Skin of body (tissue), 3 donors: ENCODE measurements at places on chromosomes 16 and 17. TPM values are rescaled to one million over a fixed set of nuclear protein-coding genes. Genes with fewer than 3 reads are reported as not detected.

CCDC92B gene
- total RNA-seq, result 0.10 TPM

MSRB1 gene
- 9.2 TPM for total RNA-seq

CD7 gene
- 0.30 TPM for total RNA-seq

LITAFD gene
- total RNA-seq, result not detected

TAOK1 gene
- total RNA-seq, result 57.8 TPM

HOXB2 gene
- 4.9 TPM for total RNA-seq

BICDL2 gene
- total RNA-seq, result 10.9 TPM

FBXW10 gene
- total RNA-seq, result 0.49 TPM

SLC35G6 gene
- not detected for total RNA-seq

AOC2 gene
- total RNA-seq, result 0.79 TPM

PRRT2 gene
- total RNA-seq, result 3.6 TPM

GRAPL gene
- 0.89 TPM for total RNA-seq

SLC16A6 gene
- total RNA-seq, result 2.5 TPM

SLC16A11 gene
- 0.69 TPM for total RNA-seq

DNASE1L2 gene
- 17.3 TPM for total RNA-seq

ST6GALNAC2 gene
- total RNA-seq, result 28.0 TPM

SLC4A1 gene
- 30.1 TPM for total RNA-seq

ABCA8 gene
- total RNA-seq, result 119 TPM

CSH2 gene
- total RNA-seq, result not detected

CCL14 gene
- 3.1 TPM for total RNA-seq

USP10 gene
- 43.6 TPM for total RNA-seq

DHRS7C gene
- 15.9 TPM for total RNA-seq

TNS4 gene
- 25.6 TPM for total RNA-seq

CTRB2 gene
- total RNA-seq, result not detected
